Tibial nerve (tissue), 4 donors: ENCODE measurements at places on chromosomes 2 and 18.

DNA sequence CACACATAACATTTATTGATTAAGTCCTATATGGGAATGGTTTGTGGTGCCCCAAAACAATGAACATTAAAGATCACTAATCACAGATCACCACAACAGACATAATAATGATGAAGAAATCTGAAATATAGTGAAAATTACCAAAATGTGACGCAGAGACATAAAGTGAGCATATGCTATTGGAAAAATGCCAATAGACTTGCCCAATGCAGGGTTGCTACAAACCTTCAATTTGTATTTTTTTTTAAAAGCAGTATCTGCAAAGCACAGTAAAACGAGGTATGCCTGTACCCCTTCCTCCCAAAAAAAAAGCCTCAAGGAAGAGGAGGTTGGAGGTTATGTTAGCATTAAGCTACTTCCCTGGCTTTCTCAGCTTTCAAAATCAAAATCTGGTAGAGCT lies 131.1 kb downstream of the RBMS1 start:
- DNase-seq: no peak

- DNase-seq: no peak
Observed at GRCh38 chr18:76399613-76400391, 95.2 kb downstream of the ZNF516 start.

- DNase-seq: no peak
Observed at GRCh38 chr2:45745231-45745630, 93.8 kb downstream of the PRKCE start.

GRCh38 chr2:172437419-172438341 lies 10.3 kb downstream of the ITGA6 start:
- no peak for DNase-seq

GRCh38 chr18:33156906-33157470 lies 283.5 kb downstream of the CCDC178 start:
- no peak for DNase-seq

- no peak for DNase-seq
Observed at GRCh38 chr2:35343135-35343534, 1012.4 kb upstream of the CRIM1 start.

GRCh38 chr2:72627083-72627482 lies 198.8 kb downstream of the EXOC6B start:
- DNase-seq: no peak

- no peak for DNase-seq
Observed at GRCh38 chr2:17752246-17752645, 1.4 kb downstream of the SMC6 start.

DNA sequence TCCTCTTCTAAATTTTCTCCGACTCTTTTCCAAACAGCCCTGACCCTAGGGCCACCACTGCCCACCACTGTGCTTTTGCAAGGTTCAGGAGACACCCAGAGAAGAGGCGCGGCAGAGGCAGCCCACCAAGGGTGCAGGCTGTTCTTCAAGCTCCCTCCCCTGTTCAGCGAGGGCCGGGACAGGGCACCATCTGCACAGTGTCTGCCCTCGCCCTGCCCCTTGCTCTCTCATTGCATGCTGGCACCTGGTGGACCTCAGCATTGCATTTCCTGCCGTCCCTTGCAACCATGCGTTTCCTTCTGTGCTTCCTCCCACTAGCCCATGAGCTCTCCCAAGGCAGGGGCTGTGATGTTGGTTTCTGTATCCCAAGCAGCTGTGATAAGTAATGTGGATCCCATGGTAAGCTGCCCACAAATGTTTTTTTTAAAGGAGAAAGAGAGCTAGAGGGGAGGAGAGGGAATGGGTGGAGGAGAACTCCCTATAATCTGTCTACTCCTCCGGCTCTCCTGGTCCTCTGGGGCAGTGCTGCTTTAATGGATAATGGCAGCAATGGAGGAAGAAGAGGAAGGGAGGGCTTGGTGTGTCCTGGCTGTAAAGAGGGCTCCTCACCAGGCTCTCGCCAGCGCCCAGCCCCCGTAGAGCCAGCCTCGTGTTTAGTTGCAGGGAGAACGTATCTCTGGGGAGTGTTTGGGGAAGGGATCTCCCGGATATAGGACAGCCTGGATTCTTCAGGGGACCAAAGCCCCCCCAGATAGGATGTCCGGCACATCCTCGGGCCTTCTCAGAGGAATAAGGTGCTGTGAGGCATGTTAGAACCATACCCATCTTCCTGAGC lies 15.6 kb upstream of the YWHAQ start:
- DNase-seq: no peak

- DNase-seq: no peak
Observed at GRCh38 chr2:117065912-117066311, 748.6 kb upstream of the DDX18 start.

DNA sequence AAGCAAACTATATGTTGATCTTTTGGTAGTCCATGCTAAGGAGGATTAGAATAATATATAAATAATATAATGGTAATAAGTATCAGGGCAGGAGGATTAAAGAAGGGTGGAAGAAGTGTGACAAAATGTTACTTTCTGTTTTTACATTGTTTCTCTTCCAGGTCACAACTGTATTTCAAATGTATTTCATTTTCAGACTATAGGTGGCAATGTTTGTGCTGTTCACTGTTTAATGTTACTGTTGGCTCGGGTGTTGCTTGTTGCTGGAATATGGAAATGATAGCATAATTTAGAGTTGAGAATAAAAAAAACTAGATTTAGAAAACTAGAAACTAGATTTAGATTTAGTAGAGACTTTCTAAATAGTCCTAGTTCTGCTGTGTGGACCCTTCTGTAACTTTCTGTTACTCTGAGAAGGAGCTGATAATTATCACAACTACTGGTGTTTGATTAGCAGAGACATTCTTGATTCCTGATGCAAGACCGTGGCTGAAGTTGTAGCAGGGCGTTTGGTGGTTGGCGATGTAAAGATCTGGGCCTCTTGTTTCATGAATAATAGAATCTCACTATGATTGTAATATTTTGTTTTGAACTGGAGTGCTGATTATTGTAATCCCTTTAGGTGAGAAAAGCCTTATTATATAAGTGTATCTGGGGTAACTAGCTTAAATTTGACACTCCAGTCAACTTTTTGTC lies 7.9 kb downstream of the NEDD4L start:
- no peak for DNase-seq

- no peak for DNase-seq
Observed at GRCh38 chr2:127185093-127185492, 35.0 kb downstream of the CYP27C1 start.

DNA sequence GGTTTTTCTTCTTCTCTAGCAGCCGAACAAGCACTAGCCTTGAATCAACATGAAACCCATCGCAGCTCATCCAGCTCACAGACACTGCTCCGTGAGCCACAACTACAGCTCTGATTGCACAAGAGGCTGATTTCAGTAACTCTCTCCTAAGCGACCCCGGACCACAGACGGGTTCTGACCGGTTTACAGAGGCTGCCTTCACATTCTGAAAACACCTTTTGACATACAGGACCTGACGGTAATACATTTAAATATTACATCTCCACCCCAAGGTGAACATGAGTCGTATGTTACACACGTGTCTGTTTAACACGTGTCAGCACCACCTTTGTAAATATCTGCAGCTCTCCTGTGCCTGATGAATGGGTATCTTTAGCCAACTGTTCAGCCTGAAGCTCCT lies 120.7 kb downstream of the TMEM18 start:
- DNase-seq: no peak

- no peak for DNase-seq
Observed at GRCh38 chr2:101524806-101525430, 50.0 kb upstream of the RFX8 start.

- no peak for DNase-seq
Observed at GRCh38 chr2:73260338-73260984, 23.8 kb downstream of the FBXO41 start.

DNA sequence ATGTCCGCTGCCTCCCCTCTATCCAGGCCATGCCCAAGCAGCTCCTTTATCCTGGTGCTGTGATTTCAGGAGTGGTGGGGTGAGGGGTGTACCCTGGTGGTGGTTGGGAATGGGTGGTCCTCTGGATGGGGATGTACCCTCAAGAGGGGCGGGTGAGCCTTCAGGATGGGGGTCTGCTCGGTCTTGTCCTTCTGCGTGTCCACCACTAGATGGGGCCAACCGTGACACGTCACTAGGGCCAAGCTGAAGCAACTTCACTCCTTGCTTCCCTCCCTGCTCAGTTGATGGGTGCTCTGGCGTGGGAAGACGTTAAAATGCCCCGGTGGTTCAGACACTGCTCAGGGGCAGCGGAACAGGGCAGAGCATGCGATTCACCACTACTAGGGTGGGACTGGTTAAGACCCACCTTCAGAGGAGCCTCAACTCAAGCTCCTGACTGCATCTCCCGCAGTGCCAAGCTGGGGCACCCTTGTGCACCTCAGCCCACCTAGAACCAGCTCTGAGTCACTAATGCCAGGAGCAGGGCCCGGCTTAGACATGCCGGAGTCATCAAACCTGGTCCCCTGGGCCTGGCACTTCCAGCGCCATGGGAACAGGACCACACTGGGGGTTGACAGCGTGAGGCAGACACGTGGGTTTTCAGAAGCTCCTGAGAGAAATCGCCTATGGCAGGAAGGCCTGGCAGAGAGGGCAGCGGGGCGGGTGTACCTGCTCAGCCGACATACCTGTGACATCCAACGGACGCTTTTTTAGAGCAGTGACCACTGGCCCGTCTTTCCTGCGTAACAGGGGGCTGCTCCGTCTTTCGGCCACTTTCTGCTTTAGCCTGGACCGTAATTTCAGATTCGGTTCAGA lies 256.7 kb downstream of the HDAC4 start:
- DNase-seq: no peak
